Anterior cingulate cortex (tissue), 58 donors: ENCODE measurements at places on chromosomes 7 and 10.

GRCh38 chr7:2518737-2519118, 846 bp upstream of the LFNG start:
- no peak for DNase-seq

DNA sequence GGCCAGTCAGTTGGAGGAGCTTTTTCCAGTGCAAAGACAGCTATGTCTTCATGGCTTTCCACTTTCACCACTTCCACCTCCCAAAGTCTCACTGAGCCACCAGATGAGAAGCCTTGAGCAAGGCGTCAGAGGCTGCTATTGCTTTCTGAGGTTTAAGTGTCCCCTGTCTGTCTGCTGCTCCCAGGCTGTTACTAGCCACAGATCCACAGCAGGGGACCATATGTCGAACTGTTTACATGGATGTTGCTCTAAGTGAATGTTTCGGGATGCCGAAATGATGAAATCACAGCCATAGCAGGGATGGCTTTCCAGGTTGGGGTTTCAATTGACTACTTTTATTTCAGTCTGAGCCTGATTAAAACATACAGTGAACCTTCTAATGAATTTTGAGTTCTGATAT, 88.5 kb downstream of the AVL9 start:
- no peak for DNase-seq

DNA sequence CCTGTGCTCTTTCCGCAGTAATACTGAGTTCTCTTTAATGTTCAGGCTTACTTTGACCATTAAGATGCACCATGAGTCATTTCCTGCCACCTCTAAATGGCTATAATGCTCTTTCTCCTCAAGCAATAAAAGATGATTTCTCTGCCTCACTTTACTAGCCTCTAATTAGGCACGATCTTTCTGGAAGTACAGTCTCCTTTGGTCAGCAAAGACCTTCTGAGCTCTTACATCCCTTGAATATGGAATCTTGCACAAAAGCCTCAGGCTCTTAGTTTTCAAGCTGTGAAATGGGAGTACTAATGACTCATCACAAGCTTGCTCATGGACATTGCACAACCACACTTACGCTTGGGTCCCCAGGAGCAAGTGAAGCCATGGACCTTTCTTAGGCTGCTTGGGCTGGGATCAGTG, 85.9 kb downstream of the FRMD4A start:
- no peak for DNase-seq

GRCh38 chr7:116446212-116446855, 53.2 kb upstream of the CAV2 start:
- DNase-seq = no peak

DNA sequence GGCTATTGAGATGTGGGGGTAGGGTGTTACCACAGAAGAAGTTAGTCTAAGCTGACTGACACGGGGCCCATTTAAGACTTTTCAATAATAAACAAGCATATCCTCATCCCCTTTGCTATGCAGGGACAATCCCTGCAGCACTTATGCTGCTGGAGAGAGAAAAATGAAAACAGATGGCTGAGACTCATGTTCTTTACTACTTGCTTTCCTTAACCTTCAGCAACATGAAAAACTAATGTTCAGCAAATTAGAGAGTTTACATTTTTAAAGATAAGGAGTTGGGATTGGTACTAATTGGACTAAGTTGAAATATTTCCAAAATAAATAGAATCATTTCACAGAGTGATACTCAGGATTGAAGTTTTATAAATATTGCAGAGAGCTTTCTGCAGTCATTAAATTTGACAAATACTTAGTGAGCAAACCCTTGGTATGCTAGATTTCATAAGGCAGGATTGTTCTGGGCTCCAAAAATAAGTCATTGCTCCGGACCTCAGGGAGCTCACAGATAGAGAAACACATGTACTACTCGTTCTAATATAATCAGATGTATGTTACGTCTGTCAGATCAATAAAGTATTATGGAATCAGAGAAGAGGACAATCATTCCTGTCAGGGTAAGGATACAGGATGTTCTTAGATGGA, 147.1 kb upstream of the LRRN3 start:
- DNase-seq = no peak

DNA sequence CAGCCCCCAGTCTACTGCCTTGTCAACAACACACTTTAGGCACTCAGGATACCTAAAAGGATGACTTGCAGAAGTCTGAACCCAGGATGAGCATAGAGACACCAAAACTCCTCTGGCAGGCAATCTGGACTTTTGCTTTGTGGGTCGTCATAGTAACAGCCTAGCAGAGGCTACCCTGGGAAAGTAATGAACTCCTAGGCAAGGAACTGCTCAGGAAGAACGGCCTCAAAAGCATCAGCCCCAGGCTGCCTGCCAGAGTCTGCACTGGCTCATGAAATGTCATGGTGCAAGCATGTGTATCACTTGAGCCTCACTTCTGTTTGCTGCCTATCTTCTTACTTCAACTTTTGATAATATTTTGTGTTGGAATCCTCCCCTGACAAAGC, 715.1 kb downstream of the GRID1 start:
- DNase-seq = no peak

- DNase-seq = peak; percentile 46
Measured at GRCh38 chr10:100518761-100519241, 860 bp downstream of the SEC31B start.
